ENCODE measurements at places on chromosomes 2 and 18.

- no peak for DNase-seq
Observed at GRCh38 chr18:26708806-26709716, 156.4 kb downstream of the AQP4 start.

DNA sequence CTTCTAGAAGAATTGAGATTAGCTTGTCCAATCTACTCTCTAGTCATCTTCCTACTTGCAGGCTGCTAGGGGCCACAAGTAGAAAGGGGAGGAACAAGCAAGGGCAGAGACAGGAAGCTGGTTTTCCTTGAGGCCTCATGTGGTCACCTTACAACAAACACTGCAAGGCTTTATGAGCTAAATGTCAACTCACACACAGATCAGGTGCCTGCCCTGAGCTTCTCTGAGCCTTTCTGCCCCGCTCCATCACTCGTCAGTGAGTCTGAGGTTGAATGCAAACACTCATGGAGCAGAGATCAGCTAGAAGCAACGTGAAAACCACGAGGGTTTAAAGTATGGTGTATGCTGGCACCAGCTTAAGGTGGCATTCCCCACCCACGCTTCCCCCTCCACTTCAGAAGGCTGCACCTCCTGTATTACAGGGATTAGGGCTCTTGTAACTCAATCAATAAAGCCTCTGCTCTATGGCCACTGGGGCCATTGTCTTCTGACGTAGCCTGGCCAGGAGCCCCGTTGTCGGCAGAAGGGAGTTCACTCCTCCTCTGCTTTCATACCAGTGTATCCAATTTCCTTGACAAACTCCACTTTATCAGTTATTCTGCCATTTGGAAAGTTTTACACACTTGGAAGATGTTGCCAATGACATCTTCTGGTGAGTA lies 5.4 kb upstream of the CRYGC start:
- no peak for DNase-seq

- no peak for DNase-seq
Observed at GRCh38 chr18:41371156-41372045, 583.6 kb upstream of the PIK3C3 start.

DNA sequence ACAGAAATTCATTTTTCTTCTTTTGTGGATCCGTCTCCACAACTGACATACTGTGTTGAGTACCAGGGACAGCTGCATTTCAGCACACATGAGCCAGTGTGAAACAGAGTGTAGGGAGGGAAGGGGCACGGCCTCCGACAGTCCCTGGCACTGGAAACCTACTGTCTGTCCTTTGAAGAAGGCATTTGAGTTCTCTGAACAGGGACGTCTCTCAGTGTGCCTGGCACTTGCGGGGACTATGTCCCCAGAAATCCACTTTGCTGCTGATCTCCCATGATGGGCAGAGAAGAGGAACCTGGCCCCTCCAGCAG lies 48.1 kb downstream of the PLB1 start:
- no peak for DNase-seq

DNA sequence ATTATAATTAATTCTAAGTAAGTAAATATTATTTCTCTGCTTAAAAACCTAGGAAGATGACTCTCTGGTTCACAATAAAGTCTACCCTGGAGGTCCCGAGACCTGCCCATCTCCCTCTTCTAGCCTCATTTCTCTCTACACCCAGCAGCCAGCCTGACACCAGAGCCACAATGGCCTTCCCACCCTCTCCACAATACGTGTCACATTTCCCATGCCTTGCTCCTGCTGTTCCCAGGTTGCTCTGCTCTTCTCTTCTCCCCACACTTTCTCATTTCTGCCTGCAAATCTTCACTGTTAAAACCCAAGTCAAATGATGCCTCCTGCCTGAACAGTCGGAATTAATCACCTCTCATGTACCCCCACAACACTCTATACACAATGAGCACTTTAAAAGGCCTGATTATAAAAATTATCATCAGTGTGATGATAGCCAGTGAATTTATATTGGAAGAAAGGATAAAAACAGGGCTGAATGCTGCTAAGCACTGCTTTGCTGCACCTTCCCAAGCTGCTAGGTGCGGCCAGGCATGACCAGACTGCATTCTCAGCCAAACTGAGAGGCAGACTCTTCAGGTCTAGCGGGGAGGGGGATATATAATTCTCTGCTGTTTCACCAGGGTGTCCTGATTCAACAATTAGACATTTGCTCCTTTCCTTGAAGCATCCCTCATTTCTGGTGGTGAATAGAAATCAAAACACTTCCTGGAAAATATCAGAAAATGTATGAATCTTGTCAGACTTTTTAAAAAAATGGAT lies 160.6 kb downstream of the DTNA start:
- no peak for DNase-seq
